ENCODE measurements at places on chromosomes 1 and 21. TPM values are rescaled to one million over a fixed set of nuclear protein-coding genes. Genes with fewer than 3 reads are reported as not detected.

The VPS26C gene
- total RNA-seq, result 69.6 TPM

The VWA5B1 gene
- not detected for total RNA-seq

The SPATA17 gene
- total RNA-seq, result 0.55 TPM

The GPR37L1 gene
- 0.05 TPM for total RNA-seq

The PLA2G2F gene
- total RNA-seq, result not detected

The KRTAP10-7 gene
- not detected for total RNA-seq

The LAMC2 gene
- total RNA-seq, result 594 TPM

The DIRAS3 gene
- 78.9 TPM for total RNA-seq

The MPC2 gene
- 14.3 TPM for total RNA-seq

The AKR7A3 gene
- 0.28 TPM for total RNA-seq

The SLC44A5 gene
- total RNA-seq, result under 0.01 TPM

The SMIM34 gene
- 0.14 TPM for total RNA-seq

The KIF14 gene
- total RNA-seq, result 8.8 TPM

Data from smooth muscle cell of the umbilical artery (primary cell).